Left ventricle myocardium inferior (tissue), 1 donor: ENCODE measurements at places on chromosomes 5 and 9. TPM values are rescaled to one million over a fixed set of nuclear protein-coding genes. Genes with fewer than 3 reads are reported as not detected.
A peak's percentile ranks its signal among the peaks of the same experiment; 100 is the strongest.

GRCh38 chr5:73232266-73233041 lies 59.5 kb downstream of the TMEM174 start:
- no peaks in the 10 kb centered on the region for H3K36me3 ChIP-seq
- H3K27me3 ChIP-seq = peaks cover 100% of the 10 kb centered on the region
- H3K27ac ChIP-seq = no peak overlapping the region
- H3K4me3 ChIP-seq = peak overlapping the region; percentile 65

DNA sequence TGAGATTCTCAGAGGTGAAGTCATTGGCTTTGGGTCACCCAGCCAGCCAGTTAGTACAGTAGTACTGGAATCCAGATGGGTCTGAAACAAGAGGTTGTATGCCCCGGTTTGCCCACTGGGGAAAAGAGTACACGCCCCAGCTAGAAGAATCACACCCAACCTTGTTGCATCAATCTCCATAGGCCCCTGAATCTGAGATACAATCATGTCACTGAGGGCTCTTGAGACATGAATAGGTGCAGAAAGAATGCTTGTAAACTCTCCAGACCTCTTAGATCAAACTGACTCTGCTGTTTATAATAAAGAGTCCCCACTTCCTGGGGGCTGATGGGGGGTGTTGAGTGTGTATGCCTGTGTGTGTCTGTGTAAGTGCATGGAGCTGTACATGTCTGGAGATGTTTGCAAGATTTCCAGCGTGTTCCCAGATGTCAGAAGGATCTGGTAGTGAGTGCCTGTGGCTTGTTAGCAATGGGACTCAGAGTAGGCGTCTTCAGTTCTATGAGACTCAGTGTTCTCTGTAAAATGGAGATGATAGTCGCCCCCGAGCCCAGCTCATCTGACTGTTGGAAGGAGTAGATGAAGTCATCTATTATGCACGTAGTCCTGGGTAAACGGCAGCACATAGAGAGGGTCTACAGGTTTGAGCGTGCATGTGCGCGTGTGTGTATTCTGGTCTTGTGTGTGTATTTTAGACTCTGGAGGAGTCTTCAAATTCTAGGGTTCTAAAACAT lies 48.2 kb downstream of the COL27A1 start:
- DNase-seq = no peak
- no peak overlapping the region for H3K4me3 ChIP-seq
- peaks cover 42% of the 10 kb centered on the region for H3K4me1 ChIP-seq
- no peaks in the 10 kb centered on the region for H3K36me3 ChIP-seq
- no peak overlapping the region for H3K27ac ChIP-seq
- no peaks in the 10 kb centered on the region for H3K27me3 ChIP-seq

- H3K27ac ChIP-seq = peak overlapping the region; percentile 88
- peak; percentile 73 for DNase-seq
- H3K36me3 ChIP-seq = peaks cover 14% of the 10 kb centered on the region
- H3K4me1 ChIP-seq = peaks cover 67% of the 10 kb centered on the region
- no peaks in the 10 kb centered on the region for H3K27me3 ChIP-seq
- peak overlapping the region; percentile 35 for H3K4me3 ChIP-seq
Measured at GRCh38 chr9:113548221-113549041, 84.9 kb downstream of the RGS3 start.

GRCh38 chr9:69180670-69181069 lies 6.6 kb downstream of the TJP2 start:
- H3K27ac ChIP-seq = peak overlapping the region; percentile 80
- peaks cover 70% of the 10 kb centered on the region for H3K4me1 ChIP-seq
- H3K36me3 ChIP-seq = no peaks in the 10 kb centered on the region
- H3K27me3 ChIP-seq = no peaks in the 10 kb centered on the region
- H3K4me3 ChIP-seq = no peak overlapping the region

- no peaks in the 10 kb centered on the region for H3K4me1 ChIP-seq
- no peak overlapping the region for H3K27ac ChIP-seq
- no peak overlapping the region for H3K4me3 ChIP-seq
- H3K36me3 ChIP-seq = no peaks in the 10 kb centered on the region
- DNase-seq = no peak
Measured at GRCh38 chr9:19689328-19690101, 99.3 kb downstream of the SLC24A2 start.

GRCh38 chr5:160500786-160501779 lies 79.4 kb downstream of the PTTG1 start:
- no peaks in the 10 kb centered on the region for H3K27me3 ChIP-seq
- no peaks in the 10 kb centered on the region for H3K4me1 ChIP-seq
- no peaks in the 10 kb centered on the region for H3K36me3 ChIP-seq
- H3K4me3 ChIP-seq = no peak overlapping the region
- H3K27ac ChIP-seq = no peak overlapping the region

- H3K4me1 ChIP-seq = peaks cover 94% of the 10 kb centered on the region
- no peak overlapping the region for H3K4me3 ChIP-seq
- no peaks in the 10 kb centered on the region for H3K36me3 ChIP-seq
Measured at GRCh38 chr9:93465855-93466254, 12.5 kb upstream of the FAM120AOS start.

DNA sequence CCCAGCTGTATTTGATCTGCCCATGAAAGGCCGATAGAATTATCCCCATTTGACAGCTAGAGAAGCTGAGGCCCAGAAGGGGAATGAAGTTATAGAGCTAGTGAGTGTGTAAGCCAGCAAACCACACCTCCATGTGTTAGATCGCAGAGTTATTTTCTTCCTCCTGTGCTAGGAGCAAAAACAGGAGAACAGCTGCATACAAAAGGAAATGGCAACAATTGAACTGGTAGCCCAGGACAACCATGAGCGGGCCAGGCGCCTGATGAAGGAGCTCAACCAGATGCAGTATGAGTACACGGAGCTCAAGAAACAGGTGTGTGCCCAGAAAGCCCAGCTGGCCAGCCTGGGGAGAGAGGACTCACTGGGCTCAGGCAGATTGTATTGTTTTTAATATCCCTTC lies 30.4 kb downstream of the RAB14 start:
- DNase-seq = no peak
- H3K27me3 ChIP-seq = no peaks in the 10 kb centered on the region
- H3K4me3 ChIP-seq = no peak overlapping the region
- H3K4me1 ChIP-seq = peaks cover 10% of the 10 kb centered on the region

- peak overlapping the region; percentile 94 for H3K27ac ChIP-seq
- H3K4me3 ChIP-seq = peak overlapping the region; percentile 79
- no peaks in the 10 kb centered on the region for H3K36me3 ChIP-seq
- H3K27me3 ChIP-seq = no peaks in the 10 kb centered on the region
- DNase-seq = no peak
- peaks cover 82% of the 10 kb centered on the region for H3K4me1 ChIP-seq
Measured at GRCh38 chr9:69173497-69173890, 583 bp upstream of the TJP2 start.

GRCh38 chr9:123834218-123834888 lies 95.6 kb downstream of the DENND1A start:
- no peak for DNase-seq
- peak overlapping the region; percentile 36 for H3K27ac ChIP-seq
- peak overlapping the region; percentile 42 for H3K4me3 ChIP-seq
- peaks cover 12% of the 10 kb centered on the region for H3K36me3 ChIP-seq
- H3K4me1 ChIP-seq = peaks cover 17% of the 10 kb centered on the region

TAL2 gene
- total RNA-seq = not detected

TEX48 gene
- total RNA-seq = not detected

ANGPTL2 gene
- total RNA-seq = 35.7 TPM

TTC16 gene
- total RNA-seq = 0.25 TPM

ZNG1A gene
- 14.1 TPM for total RNA-seq

SEMA5A gene
- 43.2 TPM for total RNA-seq
